ENCODE measurements at places on chromosomes 5 and 9.

GRCh38 chr5:179194941-179195381 lies 134.8 kb downstream of the ZNF354C start:
- no peak for DNase-seq

DNA sequence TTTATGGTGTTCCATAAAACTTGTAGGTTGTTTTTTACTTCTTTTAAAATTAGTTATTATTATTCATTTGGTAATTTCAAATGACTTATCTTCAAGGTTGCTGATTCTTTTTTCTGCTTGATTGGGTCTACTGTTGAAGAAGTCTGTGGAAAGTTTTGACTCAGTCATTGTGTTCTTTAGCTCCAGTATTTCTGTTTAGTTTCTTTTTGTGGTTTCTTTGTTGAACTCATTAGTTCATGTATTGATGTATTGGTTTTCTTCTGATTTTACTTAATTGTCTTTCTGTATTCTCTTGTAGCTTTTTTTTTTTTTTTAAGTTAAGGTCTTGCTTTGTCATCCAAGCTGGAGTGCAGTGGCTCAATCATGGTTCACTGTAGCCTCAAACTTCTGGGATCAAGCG lies 345.4 kb upstream of the MEF2C start:
- no peak for DNase-seq

- no peak for DNase-seq
Measured at GRCh38 chr5:83375049-83375745, 96.3 kb upstream of the VCAN start.

- no peak for DNase-seq
Measured at GRCh38 chr9:132672413-132672690, 2.1 kb downstream of the GTF3C4 start.

DNA sequence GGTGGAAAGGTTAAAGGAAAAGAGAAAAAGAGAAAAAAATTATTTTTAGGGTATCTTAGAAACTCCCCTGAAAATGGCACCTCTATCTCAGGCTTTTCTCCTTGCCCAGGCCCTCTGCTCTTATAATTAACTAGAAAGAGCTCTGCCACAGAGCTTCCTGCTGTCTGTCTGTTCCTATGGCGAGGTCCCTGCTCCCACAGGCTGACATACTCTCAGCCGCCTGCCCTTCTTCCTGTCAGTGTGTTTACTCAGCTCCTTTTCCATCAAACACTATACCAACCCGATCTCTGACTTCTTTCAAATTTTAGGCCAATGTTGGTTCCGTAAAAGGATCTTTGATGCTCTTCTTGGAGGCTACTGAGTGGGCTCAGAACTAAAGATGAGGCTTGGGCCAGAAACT lies 482.6 kb downstream of the DMAC1 start:
- DNase-seq: no peak

- DNase-seq: no peak
Measured at GRCh38 chr9:130283539-130284248, 18.1 kb downstream of the HMCN2 start.
